Activated naive CD4-positive, alpha-beta T cell treated with Interleukin-2 at 50 U/mL for 16 hours (primary cell): ENCODE measurements at places on chromosomes 13 and 19.
A peak's percentile ranks its signal among the peaks of the same experiment; 100 is the strongest.

DNA sequence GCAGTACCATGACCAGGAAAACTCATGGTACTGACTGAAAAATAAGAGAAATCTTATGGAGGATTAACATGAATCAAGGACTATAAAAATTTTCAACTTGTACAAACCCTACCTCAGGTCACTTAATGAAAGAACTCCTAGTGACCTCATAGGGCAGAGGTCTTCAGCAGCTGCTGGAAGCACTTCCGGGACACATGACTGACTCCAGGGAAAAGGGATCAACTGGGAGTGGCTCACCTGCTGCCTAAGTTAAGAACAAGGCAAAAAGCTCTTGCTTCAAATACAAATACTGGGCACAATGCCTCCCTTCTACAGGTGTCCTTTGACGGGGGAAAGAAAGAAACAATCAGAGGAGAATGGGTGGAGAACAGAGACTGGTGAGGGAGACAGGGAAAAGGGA is 18.6 kb downstream of the DOCK9 start:
- DNase-seq, result no peak

GRCh38 chr19:41529484-41530183 is 46.3 kb upstream of the CEACAM21 start:
- DNase-seq, result no peak

GRCh38 chr13:39254601-39255000 is 216.3 kb downstream of the NHLRC3 start:
- no peak for DNase-seq

DNA sequence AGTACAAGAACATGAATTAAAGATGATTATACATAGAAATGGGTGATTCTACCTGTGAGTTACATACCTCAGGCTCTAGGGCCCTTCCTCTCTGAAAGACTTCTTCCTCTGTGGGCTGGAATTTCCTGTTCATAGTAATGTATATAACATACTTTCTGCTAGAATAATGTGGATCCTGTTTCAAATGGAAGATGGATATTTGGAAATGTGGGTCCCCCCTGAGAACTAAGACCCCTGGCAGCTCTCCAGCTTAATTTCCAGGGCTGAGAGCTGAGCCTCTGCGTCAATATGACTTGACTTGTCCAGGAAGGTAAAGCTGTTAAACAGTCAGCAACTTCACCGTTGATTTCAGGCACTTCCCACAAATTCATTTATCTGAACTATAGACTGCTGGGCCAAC is 296.3 kb downstream of the NALCN start:
- DNase-seq, result no peak

GRCh38 chr19:18683109-18683957 is at the start of gene CRTC1:
TSS of gene CRTC1 (plus strand) at chr19:18683680. CDS start at chr19:18683703, 23 bp downstream.
- peak; percentile 91 for DNase-seq

- no peak for DNase-seq
Observed at GRCh38 chr13:51348069-51348967, 8.8 kb downstream of the SERPINE3 start.

GRCh38 chr19:4536798-4537197 is 1.8 kb upstream of the PLIN5 start:
- no peak for DNase-seq

DNA sequence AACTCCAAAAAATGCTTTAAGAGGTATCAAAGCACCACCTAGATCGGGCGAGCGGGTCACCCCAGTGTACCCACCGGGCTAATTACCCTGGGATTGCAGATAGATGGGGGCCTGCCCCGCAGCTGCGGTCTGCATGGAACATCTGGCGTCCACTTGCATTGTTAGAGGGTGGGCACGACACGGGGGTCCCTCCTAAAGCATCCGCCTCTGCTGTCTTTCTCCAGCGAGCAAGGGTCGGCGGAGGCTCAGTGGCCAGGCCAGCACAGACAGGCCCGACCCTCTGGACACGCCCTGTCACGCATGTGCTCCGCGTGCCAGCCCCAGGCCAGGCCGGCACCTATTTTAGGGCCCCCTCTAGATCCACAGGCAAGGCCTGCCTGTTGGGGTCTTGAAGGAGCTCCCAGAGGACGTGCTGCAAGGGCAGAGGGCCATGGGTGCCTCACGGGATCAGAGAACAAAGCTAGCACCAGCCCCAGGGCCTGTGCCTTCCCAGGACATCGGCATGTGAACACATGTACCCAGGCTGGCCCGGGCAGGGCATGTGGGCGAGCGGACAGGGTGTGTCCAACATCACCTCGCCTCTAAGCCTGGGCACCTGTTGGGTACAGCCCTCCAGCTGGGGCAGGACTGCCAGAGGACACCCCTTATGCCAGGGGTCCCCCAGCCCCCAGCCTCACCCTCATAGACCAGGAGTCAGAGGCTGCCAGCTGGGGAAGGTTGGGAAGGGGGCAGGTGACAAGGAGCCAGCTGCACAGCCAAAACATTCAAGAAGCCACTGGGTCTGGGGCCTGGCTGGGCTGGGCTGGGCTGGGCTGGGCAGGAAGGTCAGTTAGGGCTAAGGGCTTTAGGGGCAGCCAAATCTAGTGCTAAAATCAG is 35.6 kb upstream of the NANOS3 start:
- peak; percentile 52 for DNase-seq

DNA sequence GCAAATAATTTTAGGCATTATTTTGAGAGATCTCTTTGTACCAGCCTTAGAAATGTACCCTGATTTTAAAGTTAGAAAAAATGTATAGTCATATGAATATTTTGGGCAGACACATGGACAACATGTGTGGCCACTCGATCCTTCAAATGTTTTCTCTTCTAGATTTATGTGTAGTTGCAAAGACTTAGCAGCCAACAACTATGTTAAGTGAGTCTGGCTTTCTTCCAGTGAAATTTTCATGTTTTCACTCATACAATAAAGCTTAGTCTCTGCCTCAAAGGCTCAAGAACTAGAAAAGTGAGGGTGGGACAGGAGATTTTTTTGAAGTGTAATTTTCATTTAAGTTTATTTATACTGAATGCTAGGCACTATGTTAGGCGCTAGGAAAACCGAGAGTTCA is 207.7 kb upstream of the DACH1 start:
- DNase-seq, result no peak

DNA sequence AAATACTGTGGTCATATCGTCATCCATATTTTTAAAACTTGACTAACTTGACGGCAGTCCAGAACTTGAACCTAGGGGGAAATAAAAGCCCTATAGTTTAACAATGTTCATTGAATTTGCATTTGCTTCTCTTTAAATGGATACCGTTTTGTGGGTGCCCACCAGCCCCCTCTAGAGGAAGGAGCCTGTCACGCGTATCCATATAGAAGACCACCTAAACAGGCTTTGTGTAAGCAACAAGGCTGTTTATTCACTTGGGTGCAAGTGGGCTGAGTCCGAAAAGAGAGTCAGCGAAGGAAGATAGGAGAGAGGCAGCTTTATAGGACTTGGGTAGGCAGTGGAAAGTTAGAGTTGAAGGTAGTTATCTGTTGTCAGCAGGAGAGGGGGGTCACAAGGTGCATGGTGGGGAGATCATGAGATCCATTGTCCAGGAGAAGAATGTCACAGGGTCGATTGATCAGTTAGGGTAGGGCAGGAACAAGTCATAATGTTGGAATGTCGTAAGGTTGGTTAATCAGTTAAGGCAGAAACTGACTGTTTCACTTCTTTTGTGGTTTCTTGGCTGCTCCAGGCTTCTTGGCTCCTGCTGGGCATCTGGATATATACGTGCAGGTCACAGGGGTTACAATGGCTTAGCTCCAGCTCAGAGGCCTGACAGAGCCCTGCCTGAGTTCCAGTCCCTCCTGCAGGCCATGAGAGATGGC is 42.5 kb upstream of the ANKRD10 start:
- DNase-seq, result no peak

DNA sequence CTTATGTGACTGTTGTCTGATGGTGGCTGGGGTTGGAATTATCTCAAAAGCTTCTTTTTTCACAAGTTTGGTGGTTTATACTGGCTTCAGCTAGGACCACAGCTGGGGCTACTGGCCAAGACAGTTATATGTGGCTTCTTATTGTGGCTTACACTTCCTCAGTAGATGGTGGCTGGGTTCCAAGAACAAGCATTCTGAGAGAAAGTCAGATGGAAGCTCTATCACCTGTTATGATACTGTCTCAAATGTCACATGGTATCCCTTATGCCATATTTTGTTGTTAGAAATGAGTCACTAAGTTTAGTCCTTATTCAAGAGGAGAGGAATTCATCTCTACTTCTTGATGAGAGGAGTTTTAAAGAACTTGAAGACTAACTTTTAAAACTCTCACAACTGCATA is 41.6 kb downstream of the NDFIP2 start:
- DNase-seq, result no peak

- DNase-seq, result no peak
Observed at GRCh38 chr19:18013210-18014111, 5.5 kb downstream of the ARRDC2 start.

DNA sequence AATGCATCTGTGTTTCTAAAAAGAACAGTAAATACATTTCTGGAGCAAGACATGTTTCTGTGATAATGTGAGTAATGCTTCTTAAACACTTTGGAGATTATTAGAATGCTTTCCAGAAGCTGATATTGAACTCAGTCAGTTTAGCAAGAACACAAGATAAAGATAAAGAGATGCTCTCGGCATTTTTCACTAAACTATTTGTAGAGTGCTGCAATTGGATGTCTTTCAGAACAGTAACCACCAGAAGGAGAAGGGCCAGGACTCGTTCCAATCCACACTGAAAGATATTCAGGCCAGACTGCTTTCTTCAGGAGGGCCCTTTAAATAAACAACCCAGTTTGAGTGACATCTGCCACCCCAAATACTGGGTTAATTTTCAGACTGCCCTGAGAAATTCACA is 456.0 kb downstream of the TBC1D4 start:
- DNase-seq, result no peak

DNA sequence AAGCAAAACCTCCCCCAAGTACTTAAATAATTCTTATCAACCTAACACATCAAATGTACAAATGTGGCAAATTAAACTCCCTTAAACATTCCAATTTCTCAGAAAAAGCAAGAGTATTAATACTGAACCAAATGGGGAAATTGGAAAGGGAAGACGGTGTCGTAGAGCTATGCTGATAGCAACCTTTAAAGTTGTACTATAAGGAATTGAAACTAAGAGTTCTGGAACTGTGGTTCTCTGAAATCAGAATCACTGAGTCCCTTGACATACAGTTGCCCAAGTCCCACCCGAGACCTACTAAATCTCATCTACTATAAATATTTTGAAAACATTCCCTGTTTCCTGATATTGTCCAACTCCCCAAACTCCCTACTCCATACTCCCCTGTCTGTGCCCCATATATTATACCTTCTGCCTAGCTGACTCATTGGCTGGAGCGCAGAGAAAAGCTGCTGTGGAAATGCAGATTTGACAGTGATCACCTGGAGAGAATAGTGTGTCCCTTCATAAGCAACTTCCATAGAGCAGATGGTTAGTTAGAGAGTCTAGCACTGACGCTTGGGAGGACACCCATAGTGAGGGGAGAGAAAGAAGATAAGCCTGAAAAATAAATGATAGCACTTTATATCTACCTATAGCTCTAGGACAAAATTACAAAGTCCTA is 51.4 kb upstream of the ITM2B start:
- no peak for DNase-seq

- no peak for DNase-seq
Observed at GRCh38 chr19:51771376-51772130, 10.6 kb downstream of the FPR2 start.

GRCh38 chr19:32945260-32945659 is 26.5 kb downstream of the CEP89 start:
- DNase-seq, result no peak

GRCh38 chr19:14048443-14049153 is 13.3 kb downstream of the PALM3 start:
- peak; percentile 80 for DNase-seq

DNA sequence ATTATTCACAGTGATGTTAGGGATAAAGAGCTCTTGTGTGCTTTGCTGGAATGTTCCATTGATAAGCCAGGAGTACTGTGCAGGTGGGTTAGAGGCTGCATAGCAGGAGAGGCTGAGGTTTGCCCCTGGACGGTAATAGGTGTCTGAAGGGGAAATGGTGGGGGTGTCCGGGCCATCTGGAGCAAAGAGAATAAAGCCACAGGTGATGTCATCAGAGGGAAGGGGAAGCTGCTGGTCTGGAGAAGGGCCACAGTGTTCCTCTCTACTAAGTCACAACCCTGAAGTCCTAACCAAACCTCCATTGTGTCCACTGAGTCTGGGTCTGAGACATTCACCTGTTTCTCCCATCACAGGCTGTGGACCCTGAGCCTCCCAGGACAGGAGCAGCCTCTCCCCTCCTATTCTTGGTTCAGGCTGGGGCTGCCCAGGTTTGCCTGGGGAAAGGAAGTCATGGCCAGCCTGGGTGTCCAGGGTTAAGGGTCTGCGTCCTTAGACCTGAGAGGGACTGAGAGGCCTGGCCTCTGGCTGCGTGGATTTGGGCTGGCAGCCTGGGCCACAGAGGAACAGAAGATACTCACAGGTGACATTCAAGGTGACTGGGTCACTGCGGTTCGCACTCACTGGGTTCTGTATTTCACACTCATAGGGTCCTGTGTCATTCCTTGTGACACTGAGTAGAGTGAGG is 6.8 kb downstream of the CEACAM1 start:
- no peak for DNase-seq

GRCh38 chr13:111093634-111094033 is 21.5 kb upstream of the ARHGEF7 start:
- no peak for DNase-seq
